ENCODE measurements at places on chromosomes 6 and 20.

GRCh38 chr6:44157152-44157521 lies 1.5 kb upstream of the CAPN11 start:
- DNase-seq: no peak

GRCh38 chr6:21332077-21332476 lies 261.5 kb upstream of the SOX4 start:
- DNase-seq: no peak

DNA sequence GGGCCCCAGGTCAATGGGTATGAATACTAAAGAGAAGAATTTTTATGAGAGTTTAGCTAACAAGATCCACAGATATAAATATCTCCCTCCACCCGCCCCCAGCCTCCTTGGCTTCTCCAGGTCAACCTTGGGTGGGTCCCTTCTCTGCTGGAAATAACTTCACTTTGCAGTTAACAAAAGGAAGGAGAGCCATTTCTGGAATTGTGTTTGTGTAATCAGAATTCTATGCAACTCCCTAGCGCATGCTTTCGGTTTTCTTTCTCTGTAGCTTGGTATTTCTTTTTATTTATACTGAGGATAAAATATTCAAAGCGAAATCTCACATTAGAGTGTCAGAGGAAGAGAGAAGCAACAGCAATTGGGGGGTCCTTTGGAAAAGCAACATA lies 27.1 kb downstream of the RIPOR2 start:
- DNase-seq: no peak

- no peak for DNase-seq
Observed at GRCh38 chr20:1296922-1297321, 30.8 kb downstream of the SNPH start.

GRCh38 chr6:110409794-110410193 lies 5.6 kb downstream of the DDO start:
- no peak for DNase-seq

GRCh38 chr6:106829451-106829850 lies 145.1 kb downstream of the CD24 start:
- DNase-seq: no peak

DNA sequence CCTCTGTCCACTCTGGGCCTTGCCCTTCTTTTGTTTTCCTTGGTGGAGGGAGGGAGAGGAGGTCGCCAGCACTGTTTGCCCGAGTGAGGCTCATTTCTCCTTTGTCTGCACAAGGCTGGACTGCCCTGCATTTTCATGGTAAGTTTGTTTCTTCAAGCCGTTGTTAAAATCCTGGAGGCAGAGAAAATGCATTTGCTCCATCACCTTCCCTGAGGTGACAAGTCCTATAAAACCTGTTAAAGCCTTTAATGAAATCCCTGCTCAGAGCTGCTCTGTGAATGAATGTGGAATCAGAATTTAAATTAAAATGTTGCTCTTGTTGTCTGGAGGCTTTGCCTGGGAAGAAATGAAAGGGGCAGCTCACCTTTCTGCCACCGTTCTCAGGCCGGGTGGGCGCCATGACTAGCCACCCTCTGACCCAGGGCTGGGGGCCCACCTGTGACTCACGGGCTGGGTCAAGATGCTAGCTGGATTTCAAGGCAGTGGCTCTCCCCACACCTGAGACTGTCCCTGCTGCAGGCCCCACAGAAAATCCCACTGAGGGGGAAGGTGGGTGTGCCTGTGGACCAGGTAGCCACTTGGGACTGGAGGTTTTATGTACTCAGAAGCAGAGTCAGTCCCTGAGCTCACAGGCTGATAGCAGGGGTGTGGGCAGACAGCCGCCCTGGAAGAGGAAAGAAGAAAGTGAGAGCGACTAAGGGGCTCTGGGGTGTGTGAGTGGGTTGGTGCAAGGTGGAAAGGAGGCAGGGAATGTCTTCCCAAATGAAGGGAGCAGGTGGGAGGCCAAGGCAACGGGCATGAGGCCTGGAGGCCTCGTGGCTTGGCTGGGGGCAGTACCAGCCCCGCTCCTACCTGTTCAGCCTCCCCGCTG lies 24.0 kb upstream of the MYT1 start:
- no peak for DNase-seq

DNA sequence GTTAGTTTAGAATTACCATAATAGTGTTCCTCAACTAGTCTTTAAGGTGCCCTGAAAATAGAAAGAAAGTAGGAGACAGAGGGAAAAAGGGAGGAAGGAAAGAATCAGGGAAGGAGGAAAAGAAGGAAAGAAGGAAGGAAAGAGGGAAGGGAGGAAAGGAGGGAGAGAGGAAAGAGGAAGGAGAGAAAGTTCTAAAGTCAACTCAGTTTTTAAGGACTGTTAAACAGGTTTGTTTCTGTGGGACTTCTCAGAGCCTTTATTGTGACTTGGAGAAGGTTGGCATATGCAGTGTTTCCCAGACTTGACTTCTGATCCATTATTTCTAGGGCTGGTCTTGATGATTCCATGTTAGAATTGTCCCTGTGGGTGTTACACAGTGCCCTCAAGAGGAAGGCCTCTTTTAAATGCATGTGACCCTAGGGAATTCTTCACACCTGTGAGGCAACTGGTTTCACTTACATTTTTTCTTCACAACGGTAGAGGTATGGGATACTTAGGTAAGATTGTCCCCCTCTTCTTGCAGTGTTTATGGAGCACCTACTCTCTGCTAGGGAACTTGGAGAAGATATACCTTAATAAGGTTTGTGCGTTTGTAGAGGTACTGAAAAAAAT lies 132.7 kb upstream of the GMDS start:
- DNase-seq: no peak

DNA sequence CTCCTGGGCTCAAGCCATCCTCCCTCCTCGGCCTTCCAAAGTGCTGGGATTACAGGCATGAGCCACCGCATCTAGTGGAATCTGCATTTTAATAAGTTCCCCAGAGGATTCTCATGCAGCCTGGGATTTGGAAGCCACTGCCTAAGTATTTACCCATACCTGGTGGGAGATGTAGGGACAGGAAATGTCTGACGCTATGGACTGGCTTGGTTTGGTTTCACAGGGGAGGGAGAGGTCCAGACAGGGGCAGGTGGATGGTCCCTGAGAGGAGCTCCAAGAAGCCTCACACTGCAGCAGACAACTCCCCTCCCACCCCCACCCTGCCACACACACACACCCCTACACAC lies 4.4 kb downstream of the VSTM2L start:
- DNase-seq: no peak

- DNase-seq: no peak
Observed at GRCh38 chr6:13334953-13335352, 6.6 kb upstream of the TBC1D7 start.

GRCh38 chr6:151850479-151851003 lies 43.1 kb downstream of the ESR1 start:
- DNase-seq: no peak

DNA sequence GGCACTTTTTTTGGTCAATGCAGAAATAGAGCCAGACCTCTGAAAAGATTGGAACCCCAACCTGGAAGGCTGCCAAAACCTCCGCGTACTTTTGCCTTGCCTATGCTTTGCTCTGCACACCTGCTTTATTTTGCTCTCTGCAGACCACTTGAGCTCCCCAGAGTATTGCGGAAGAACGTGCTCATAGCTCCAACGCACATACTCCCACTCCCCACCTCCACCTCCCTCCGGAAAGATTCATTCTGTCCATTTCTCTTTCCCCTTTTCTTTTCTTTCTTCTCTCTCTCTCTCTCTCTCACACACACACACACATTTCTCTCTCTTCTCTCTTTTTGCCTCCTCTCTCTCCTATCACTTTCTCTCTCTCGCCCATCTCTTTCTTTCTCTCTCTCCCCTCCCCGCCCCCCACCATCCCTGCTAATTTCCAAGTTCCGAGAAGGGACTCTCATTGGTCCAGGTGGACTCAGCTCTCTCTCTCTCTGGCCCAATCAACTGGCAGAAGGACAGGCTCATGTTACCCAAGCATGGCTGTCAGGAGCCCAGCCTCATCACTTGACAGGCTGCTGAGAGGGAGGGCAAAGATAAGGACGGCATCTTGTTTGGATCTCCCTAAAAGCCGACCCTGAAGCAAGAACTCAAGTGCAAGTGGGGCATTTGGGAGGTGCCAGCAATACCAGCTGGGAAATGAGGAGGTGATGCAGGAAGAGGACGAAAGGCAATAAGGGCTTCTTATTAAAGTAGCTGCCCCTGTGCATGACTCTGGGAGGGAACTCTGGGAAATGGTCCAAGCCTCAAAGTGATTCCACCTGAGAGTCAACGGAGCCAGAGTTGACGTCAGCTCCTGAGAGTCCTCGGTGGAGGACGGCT lies 246.1 kb downstream of the LY86 start:
- DNase-seq: no peak

DNA sequence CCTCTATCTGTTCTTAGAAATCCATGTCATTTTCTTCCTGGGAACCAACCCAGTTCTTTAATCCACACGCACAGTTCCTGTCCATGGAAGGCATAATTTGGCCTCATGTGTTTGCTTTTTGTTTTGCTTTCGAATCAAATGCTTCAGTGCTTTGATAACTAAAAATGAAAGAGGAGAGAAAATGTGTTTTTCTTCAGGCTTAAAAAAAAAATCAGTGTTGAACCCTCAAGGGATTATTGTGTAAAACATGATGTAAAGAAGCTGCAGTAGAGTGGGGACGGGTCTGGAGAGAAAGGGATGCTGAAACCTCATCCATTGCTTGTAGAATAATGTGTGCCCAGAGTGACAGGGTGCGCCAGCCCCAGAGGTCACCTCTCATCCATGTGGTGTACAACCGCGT lies 197.5 kb upstream of the JARID2 start:
- DNase-seq: no peak

DNA sequence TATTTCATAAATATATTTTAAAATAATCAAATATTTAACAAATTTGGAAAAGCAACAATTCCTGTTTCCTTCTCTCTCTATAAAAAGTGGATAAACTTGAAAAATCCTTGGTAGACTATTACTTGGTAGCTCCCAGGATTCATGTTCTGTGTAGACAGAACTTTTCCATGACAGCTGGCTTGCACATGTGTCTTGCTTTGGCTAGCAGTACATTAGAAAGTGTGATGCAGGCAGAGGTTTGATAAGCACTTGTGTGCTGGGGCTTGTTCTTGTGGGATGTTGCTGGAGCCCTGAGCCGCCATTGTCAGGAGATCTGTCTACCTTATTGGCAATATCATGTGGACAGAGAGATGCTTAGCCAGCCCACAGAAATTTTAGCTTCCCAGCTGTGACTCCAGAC lies 327.2 kb downstream of the CDKAL1 start:
- DNase-seq: no peak

- DNase-seq: no peak
Observed at GRCh38 chr6:114342826-114343781, at the start of gene HS3ST5. TSS of gene HS3ST5 (minus strand) at chr6:114343023. CDS start at chr6:114062845, 280,178 bp downstream.

DNA sequence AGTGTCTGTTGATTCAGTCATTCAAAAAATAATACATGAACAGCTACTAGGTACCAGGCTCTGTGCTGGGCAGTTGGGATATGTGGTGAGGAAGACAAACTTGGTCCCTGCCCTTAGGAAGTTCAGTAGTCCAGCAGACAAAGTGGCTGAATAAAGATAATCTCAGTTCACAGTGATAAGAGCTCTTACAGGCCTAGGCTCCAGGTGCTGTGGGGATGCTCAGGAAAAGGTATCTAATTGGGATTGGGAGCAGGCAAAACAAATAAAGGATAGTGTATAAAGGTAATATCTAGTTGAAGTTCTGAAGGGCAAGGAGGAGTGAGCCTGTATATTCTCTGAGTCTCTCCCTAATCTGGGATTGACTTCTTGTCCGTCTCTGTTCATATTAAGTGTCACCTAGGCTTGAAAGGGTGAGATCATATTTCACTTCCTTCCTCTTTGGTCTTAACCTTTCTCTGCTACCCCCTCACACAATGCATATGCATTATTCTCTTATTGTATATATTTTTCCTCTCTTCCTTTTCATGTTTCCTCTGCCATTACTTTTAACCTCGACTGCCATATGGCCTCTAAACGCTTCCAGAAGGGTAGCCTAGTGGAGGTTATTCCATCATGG lies 13.5 kb downstream of the PTPN1 start:
- no peak for DNase-seq

GRCh38 chr6:2220154-2220553 lies 25.3 kb downstream of the GMDS start:
- DNase-seq: no peak

GRCh38 chr6:19039287-19039686 lies 652.1 kb downstream of the RNF144B start:
- DNase-seq: no peak

GRCh38 chr6:72559067-72559466 lies 62.8 kb upstream of the KCNQ5 start:
- no peak for DNase-seq

- DNase-seq: no peak
Observed at GRCh38 chr20:1711266-1711665, 53.7 kb upstream of the SIRPG start.

GRCh38 chr20:56278196-56278595 lies 29.7 kb downstream of the MC3R start:
- DNase-seq: no peak

DNA sequence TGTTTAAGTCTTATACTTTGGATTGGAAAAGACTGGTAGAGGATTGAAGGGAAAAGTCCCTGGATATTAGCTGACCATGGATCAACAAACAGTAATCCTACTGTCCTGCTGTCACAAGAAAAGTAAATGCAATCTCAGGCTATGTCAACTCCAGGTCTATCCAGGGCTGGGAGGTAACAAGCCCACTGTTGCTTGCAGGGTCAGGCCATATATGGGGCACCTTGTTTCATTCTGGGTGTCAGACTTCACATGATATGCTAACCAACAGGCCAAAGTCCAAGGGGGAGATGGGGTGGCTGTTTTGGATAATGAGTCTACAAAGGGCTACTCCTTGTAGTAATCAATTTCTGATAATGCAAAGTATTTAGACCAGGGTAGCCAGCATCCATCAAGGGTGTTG lies 30.7 kb downstream of the KCNK5 start:
- DNase-seq: no peak

- DNase-seq: no peak
Observed at GRCh38 chr20:50379049-50379990, 130.9 kb upstream of the PTPN1 start.

GRCh38 chr6:167143041-167143440 lies 14.7 kb downstream of the GPR31 start:
- DNase-seq: no peak

DNA sequence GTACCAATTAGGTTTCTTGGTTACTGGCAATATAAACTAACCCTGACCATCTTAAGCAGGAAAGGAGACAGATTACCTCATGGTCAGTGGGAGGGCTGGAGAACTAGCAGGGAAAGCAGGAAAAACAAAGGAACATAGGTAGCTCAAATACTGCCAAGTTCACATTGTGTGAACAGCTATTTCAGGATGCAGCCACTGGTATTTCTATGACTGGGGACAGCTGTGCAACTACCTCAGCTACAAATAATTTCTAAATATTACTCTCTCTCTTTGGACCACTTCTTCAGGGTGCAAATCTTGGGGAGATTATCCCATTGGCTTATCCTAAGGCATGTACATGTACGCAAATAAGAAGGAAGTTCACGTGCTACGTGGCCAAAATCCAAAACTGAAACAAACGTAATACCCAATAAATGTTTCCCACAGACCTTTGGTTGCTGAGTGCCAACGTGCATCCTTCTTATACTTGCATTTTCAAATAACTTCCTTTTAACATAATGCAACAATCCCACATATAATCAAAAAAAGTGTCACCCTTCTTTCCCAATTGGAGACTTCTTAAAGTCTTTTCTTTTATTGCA lies 180.9 kb downstream of the PHF3 start:
- DNase-seq: no peak
